ENCODE measurements at places on chromosomes 6 and 20.

DNA sequence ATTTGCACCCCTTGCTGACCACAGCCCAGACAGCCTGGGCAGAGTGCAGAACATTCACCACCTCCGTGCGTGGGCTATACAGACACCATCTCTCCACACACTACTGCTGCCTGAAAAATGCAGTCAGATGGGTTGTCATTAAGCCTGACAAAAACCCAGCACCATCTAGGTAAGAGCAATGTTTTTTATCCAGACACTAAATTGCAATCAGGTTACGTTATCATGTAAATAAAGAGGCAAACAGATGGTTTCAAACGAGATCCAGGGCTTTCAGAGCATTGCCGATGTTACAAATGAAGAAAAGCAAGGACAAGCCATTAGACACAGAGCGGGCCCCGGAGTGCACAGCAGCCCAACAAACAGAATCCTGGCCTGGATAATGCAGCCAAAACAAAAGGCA is 269.6 kb downstream of the PKHD1 start:
- no peaks in the 10 kb centered on the region for H3K4me1 ChIP-seq
- no peak overlapping the region for H3K27ac ChIP-seq
- H3K36me3 ChIP-seq, result no peaks in the 10 kb centered on the region
- no peaks in the 10 kb centered on the region for H3K27me3 ChIP-seq

DNA sequence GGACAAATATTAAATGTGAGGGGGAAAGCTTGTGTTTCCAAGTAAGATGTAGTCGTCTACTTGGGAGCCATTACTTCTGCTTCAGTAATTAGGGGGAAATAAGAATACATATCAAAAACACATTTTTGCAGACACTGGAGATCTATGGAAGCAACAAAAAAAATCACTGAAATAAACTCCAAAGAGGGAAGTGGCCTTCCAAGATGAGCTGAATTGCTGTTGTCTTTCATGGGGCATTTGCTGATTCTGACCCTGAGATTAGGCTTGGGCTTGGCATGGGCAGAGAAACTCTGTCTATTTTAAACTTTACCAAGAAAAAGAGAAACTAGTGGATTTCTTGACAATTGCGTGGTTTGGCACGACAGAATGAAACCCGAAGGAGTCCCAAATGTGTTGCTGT is 120.1 kb downstream of the MAP3K5 start:
- H3K4me1 ChIP-seq, result no peaks in the 10 kb centered on the region
- H3K27me3 ChIP-seq, result no peaks in the 10 kb centered on the region
- no peak overlapping the region for H3K4me3 ChIP-seq
- DNase-seq, result no peak

- H3K27ac ChIP-seq, result peak overlapping the region; percentile 76
- no peak overlapping the region for H3K4me3 ChIP-seq
- no peaks in the 10 kb centered on the region for H3K27me3 ChIP-seq
- DNase-seq, result no peak
- peaks cover 7% of the 10 kb centered on the region for H3K4me1 ChIP-seq
Measured at GRCh38 chr20:32285621-32286371, 8.3 kb downstream of the KIF3B start.

DNA sequence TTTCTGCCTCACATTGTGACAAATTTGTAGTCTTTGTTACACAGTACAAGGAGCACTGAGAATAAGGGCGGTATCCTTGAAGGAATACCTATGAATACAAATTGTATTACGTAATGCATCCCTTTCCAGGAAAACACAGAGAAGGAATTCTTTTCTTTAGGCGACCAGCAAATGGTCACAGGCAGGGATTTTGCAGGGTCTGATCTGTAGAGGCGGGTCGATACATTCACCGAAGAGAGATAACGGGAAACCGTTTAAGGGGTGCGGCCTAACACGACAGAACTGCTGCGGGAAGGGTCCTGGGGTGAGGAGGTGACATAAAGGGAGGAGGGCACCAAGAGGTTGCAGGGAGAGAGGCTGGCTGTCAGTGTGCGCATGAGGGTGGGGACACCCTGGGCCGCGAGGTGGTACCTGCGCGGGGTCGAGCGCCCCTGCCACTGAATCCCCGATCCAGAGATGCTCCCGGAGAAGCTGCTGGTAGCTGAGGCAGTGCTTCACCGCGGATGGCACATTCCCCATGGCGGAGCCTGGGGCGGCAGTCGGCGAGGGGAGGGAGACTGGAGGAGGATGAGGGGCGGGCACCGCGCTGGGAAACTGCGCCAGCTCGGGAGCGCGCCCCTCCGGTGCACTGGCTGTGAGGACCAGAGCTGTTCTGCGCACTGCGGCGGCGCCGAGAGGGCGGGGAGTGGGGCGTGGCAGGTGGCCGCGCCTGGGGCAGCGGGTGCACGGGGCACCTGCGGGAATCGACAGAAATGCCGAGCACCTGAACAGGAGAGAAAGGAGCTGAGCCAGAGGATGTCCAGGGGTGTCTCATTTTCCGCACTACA is at the start of gene HMGCLL1:
Gene HMGCLL1, minus strand, starts transcription at position 656 of the 827 bp plus-strand sequence. Its CDS starts 137 bp downstream, at position 519.
- H3K4me3 ChIP-seq, result no peak within 1 kb of the TSS
- DNase-seq, result no peak
- H3K36me3 ChIP-seq, result no peaks in the 10 kb centered on the region
- H3K27ac ChIP-seq, result no peak within 1 kb of the TSS
- H3K4me1 ChIP-seq, result no peaks in the 10 kb centered on the region

DNA sequence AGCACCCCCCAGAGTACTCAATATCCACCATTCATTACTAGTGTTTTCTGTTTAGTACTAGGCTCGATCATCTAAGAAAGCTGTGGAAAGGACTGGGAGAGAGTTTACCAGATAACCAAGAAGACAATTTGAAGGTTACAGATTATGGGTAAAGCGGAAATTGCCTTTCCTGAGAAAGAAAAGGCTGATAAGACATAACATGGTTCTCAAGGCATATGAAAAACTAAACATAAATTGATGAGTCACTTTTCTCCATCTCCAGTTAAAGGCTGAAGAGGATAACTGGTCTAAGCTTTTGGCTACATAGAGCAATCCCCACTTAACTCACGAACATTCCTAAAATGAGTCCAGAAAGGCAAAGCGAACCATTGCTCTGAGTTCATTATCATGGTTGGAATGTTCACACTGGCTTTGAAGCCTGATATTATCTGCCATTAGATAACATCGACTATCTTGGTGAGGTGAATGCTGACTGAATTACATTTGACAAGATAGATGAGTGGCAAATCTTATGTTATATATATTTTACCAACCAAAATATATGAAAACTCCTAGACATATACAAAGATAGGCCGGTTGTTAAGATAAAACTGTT is 65.8 kb downstream of the BTBD9 start:
- DNase-seq, result no peak
- H3K27me3 ChIP-seq, result no peaks in the 10 kb centered on the region

GRCh38 chr6:91033964-91034363 is 447.1 kb upstream of the MAP3K7 start:
- no peaks in the 10 kb centered on the region for H3K4me1 ChIP-seq
- H3K36me3 ChIP-seq, result no peaks in the 10 kb centered on the region
- H3K4me3 ChIP-seq, result no peak overlapping the region
- no peaks in the 10 kb centered on the region for H3K27me3 ChIP-seq
